ENCODE measurements at places on chromosomes 12 and 14. TPM values are rescaled to one million over a fixed set of nuclear protein-coding genes. Genes with fewer than 3 reads are reported as not detected.

MYBPC1 gene
- polyA plus RNA-seq: 4.0 TPM

DNA sequence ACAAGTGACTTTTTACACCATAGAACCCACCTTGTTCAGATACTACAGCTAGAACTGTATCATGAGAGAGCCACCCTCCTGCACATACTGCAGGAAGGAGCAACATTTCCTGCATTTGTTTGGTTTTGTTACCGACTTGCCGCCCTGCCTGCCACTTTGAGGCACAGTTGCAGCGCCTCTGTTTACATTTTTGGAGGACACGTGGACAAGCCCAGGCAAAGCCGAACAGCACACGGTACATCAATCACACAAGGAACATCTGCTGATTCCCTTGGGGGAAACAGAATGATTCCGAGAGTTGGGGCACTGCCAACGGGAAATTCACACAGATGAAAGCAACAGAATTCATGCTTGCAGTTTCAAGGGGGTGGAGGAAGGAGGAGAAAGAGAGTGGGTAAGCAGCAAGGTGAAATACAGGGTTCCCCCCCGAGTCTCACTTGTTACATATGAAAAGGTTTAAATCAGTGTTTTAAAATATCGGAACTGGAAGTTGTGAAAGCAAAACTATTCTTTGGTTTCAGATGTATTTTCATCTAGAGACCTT is 110.7 kb downstream of the BTG1 start:
- no peaks in the 10 kb centered on the region for H3K27me3 ChIP-seq
- H3K4me1 ChIP-seq: peaks cover 14% of the 10 kb centered on the region
- DNase-seq: peak; percentile 57
- peak overlapping the region; percentile 8 for H3K4me3 ChIP-seq
- no peaks in the 10 kb centered on the region for H3K36me3 ChIP-seq

DNA sequence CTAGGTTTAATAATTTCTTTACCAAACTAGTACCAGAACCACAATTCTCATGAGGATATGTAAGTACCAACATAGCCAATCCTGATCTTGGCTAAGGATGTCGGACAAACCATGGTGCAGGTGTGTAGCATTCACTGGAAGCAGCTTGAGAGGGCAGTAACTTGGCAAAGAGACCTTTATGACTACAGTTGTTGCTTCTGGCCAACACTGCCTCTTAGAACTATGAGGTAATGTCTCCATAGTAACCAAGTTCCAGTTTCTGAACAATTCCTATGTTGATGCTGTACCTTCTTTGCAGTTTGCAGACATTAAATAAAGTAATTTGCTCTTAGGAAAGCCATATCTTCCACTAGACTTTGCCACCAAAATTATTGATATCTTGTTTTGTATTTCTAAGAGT is at the start of gene LMNTD1:
LMNTD1 (minus strand) TSS at position 186 of the 400 bp plus-strand sequence. CDS start 324 bp downstream, outside the sequence.
- H3K27me3 ChIP-seq: no peaks in the 10 kb centered on the region
- DNase-seq: no peak
- H3K27ac ChIP-seq: no peak within 1 kb of the TSS
- no peaks in the 10 kb centered on the region for H3K4me1 ChIP-seq

GRCh38 chr14:63852271-63852816 is 460 bp upstream of the SYNE2 start:
- peak overlapping the region; percentile 78 for H3K4me3 ChIP-seq
- no peaks in the 10 kb centered on the region for H3K27me3 ChIP-seq
- DNase-seq: peak; percentile 71
- H3K27ac ChIP-seq: peak overlapping the region; percentile 74
- H3K36me3 ChIP-seq: no peaks in the 10 kb centered on the region

DNA sequence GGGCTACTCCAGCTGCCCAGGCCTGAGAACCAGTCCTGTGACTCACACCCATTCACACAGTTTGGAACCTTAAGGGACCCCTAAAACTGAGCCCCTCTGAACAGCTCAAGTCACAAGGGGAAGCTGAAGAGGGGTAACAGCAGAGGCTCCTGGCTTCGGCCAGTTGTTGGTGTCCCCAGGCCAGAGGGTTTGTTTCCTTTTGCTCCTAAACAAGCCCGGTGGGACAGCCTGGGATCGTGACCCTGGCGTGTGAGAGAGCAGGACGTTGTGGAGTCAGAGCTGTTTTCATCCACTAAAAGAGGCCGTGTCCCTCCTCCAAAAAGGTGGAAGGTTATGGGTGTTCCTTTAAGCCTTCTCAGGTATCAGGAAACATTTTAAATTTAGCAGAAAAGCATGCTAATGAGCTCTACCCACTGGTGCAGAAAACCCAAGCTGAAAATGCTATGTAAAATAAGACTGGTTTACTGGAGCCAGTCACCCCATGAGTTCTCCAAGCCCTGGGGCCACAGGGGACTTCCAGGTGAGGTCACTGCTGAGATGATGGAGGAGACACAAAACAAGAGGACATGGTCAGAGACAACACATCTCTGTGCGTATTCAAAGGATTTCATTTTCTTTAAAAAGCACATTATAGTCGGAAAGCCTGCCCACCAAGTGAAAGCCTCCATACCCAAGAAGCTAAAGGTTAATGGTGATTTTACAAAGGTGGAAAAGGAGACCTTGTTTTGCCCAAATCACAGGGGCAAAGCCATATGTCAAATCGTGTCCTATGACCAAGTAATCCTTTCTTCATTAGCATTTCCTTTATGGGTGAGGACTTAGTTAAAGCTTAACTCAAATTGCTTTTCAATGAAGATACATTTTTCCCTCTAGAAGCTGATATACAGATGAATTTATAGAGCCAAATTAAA is 14.1 kb downstream of the PRKAB1 start:
- H3K4me3 ChIP-seq: no peak overlapping the region
- peaks cover 67% of the 10 kb centered on the region for H3K4me1 ChIP-seq
- peak overlapping the region; percentile 84 for H3K27ac ChIP-seq
- no peaks in the 10 kb centered on the region for H3K27me3 ChIP-seq
- H3K36me3 ChIP-seq: peaks cover 50% of the 10 kb centered on the region
- DNase-seq: no peak

CCDC60 gene
- 0.01 TPM for polyA plus RNA-seq

All from large intestine (tissue), 12 donors.